ENCODE measurements at places on chromosomes 5 and 9.
A peak's percentile ranks its signal among the peaks of the same experiment; 100 is the strongest.

- DNase-seq = no peak
Observed at GRCh38 chr9:2039294-2040180, 24.4 kb downstream of the SMARCA2 start.

GRCh38 chr9:136270173-136270705 lies 24.6 kb upstream of the QSOX2 start:
- DNase-seq = no peak

- no peak for DNase-seq
Observed at GRCh38 chr5:45800331-45800730, 104.2 kb upstream of the HCN1 start.

GRCh38 chr5:56440871-56441740 lies 208.0 kb upstream of the ANKRD55 start:
- DNase-seq = peak; percentile 24

DNA sequence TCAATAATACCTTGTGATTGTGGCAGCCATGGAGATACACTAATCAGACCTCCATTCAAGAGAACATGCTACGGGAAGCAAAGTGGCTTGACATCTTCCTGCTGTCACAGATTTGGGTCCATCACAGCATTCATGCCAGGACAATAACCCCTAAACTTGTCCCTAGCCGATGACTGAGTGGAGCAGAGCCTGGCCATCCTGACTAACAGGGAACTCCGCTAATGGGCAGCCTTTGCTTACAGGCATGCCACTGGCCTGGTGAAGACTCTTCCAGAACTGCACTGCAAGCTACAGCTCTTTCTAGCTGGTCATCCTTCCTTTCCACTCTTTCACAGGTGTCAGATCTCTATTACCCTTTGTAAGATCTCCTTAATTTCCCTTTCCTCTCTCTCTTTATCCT lies 16.0 kb downstream of the FAM174A start:
- DNase-seq = no peak

- DNase-seq = no peak
Observed at GRCh38 chr5:153752890-153753289, 262.4 kb downstream of the GRIA1 start.

Data from stomach (tissue), 19 donors.